Osteoblast (primary cell): ENCODE measurements at places on chromosomes 12 and 14. TPM values are rescaled to one million over a fixed set of nuclear protein-coding genes. Genes with fewer than 3 reads are reported as not detected.

Gene BEST3
- total RNA-seq = under 0.01 TPM in 1 of 2 replicates, not detected in the other

Gene PARPBP
- 5.8 and 6.5 TPM in 2 replicates for total RNA-seq

Gene LBHD2
- total RNA-seq = not detected in 2 replicates

Gene ACIN1
- total RNA-seq = 90.5 and 103 TPM in 2 replicates

Gene RFX4
- not detected in 2 replicates for total RNA-seq

Gene ASCL1
- total RNA-seq = not detected in 2 replicates

Gene TMEM121
- total RNA-seq = 1.8 and 2.7 TPM in 2 replicates

Gene GALNT4
- 9.4 and 11.5 TPM in 2 replicates for total RNA-seq

Gene KIF5A
- total RNA-seq = 0.29 and 0.36 TPM in 2 replicates

Gene FZD10
- not detected in 2 replicates for total RNA-seq
